ENCODE measurements at places on chromosomes 12 and 14.

DNA sequence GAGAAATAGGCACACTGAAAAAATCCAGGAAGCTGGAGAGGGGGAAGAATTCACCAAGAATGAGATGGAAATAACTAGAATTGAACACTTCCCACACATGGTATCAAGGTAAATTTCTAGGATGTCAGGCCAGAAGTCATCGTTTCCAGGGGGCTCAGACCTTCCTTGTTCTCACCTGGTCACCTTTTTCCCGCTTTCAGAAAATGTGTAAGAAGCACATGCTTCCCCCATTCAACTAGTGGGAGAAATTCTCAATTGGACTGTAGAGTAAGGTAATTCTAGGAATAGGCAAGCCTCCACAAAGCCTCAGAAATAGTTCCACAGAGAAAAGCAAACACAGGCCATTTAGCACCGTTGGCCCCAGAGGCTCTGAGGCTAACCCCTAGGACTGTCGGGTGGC lies 2.8 kb upstream of the PTMS start:
- no peak for DNase-seq

DNA sequence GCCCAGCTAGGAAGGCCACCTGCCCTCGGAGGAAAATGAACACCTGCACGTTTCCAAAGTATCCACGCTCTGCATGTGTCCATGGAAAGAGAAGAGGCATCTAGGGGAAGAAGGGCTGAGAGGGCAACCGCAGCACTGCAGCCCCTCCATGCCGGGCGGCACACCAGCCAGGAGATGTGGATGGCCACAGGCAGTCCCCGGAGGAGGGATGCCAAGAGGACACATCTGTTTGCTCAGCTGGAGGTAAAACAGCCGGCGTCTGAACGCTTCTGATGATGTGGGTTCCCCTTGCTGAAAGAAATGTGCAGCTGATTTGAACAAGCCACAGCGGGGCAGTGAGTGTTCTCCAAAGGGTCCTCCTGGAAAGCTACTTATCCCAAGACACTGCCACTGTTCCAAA lies 34.0 kb downstream of the CHGA start:
- no peak for DNase-seq

- no peak for DNase-seq
Measured at GRCh38 chr12:92339198-92339821, 193.7 kb upstream of the BTG1 start.

DNA sequence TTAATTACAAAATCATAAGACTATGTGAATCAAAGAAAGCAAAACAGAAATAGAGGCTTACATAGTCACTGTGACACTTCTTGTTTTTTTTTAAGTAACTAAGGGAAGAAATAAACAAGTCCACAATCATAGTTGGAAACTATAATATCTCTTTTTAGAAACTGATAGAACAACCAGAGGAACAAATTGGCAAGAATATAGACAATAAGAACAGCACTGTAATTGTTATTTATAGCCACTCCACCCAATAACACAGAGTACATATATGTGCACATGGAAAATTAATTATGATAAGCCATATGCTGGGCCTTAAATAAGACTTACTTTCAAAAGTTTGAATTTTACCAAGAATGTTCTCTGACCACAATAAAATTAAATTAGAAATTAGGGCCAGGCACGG lies 101.1 kb downstream of the PLEKHG7 start:
- DNase-seq: no peak

GRCh38 chr12:92261071-92261470 lies 115.4 kb upstream of the BTG1 start:
- DNase-seq: no peak

DNA sequence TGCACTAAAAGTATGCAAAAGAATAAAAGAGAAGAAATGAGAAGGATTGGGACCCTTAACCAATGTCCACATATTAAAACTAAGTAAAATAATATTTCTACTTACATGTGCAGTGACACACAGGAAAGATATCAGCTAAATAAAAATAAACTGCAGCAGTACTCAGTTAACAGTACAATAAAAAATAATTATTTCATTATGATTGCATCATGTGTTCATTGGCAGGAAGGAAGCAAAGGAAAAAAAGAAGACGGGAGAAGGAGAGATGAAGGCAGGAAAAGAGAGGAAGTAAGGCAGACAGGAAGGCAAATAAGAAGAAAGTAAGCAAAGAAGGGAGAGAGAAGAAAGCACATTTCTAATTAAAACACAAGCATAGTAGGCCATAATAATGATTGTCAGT lies 33.0 kb downstream of the RASSF9 start:
- DNase-seq: no peak

DNA sequence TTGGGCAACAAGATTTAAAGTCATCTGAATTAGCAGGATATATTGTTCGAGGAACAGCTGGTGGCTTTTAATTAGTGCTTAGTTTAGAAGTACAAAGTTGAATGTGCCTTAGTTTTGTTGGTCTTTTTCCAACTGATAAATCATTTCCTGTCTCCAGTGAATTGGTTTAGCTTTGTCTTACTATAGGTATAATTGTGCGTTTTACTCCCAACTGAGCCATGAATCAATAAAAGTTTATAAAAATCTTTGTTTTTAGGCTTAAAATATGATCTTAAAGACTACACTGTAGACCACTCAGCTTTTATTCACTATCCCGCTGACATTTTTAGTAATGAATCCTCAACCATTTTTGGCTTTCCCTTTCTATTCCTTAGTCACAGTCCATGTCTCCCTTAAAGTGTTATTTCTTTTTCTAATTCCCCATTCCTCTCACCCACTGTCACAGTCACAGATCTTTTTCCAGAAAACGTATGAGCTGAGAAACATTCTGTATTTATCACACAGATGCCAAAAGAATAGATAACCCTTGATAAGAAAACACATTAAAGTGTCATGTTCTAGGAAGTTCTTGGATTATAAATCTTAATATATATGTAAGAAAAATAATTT lies 34.0 kb upstream of the ALG10 start:
- DNase-seq: no peak

DNA sequence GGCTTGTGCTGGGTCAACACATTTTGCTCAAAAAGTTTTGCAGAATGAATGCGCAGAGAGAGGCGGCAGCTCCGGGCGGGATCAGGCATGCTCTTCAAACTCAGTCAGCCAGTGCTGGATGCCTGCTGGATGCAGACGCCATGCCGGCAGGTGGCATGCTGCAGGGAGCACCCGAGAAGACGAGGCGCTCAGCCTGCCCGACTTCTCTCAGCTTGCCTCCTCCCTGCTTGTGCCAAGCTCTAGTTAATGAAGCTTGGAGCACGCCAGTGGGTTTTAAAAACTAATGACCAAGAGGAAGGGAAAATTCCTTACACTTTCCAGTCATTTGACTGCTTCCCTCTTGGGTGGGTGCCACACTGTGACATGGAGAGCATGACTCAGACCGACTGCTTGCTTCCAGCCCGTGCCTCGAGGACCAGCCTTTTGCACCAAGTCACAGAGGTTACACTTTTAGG lies 39.8 kb downstream of the SLC24A4 start:
- DNase-seq: no peak

DNA sequence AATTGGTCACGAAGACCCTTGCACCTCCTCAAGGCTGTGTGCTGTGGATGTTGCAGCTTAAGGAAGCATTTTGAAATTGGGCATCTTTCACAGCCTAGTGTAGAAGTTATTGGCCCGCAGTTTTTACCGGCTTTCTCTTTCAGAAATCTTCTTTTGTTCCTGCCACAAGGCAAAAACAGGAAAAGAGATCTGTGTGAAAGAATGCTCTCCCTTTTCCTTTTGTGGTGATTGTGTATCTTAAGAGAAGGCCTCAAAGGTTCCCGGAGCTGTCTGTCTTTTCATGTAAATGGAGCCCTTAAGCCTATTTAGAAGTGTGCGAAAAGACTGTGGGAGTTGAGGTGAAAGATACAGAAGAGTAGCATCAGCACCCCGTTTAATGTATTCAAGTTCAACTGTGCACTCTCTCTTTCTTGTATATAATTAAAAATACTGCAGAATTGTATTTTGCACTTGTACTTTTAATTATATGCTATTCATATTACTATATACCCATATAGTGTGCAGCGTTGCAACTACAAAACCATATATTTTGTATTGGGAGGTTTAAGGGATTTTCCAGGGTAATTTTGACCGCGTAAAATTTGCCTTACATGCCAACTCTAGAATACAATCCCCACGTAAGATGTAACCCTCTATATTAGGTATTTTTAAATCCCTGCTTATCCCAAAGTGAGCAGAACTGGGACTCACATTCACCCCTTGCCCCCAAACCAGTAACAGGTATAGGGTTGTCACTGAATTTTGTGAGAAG lies 441.7 kb downstream of the RAD51B start:
- DNase-seq: no peak

DNA sequence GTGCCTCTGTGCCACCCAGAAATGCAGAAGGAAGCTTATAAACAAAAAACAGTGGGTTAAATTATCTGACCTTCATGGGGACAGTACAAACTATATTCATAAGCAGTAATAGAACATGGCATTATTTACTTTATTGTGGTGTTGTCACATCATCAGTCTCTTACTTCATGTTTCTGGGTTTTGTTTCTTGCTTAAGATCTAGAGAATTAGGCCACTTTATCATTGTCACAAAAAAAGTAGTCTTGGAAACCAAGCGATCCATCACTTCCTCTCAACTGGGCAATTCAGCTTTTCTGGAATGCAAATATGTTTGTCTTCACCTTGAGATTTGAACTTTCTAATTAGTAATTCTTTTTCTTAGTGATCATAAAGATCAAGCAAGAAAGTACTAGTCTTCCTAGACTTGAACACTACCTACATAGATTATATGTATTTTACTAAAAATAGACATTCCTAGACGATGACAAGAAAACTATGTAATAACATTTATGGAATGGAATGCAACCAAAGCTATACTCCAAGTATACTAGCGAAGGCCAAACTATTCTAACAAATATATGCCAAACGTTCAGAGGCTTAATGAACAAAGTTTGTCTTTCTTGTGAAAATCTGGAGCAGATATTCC lies 363.4 kb downstream of the DAD1 start:
- DNase-seq: no peak

DNA sequence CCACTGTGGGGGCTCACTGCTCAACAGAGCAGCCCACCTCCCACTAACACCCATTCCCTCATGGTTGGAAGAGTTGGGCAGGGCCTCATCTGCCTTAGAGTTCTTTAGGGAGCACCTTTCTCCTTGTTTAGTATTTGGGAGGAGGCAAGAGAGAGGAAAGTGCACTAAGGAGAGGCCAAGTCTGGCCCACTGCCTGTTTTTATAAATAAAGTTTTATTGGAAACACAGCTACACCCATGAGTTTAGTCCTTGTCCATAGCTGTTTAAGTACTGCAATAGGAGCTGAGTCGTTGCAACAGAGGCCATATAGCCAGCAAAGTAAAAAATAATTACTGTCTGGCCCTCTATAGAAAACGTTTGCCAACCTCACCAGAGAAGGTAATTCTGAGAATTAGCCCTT lies 63.9 kb downstream of the C14orf132 start:
- no peak for DNase-seq

GRCh38 chr14:64942531-64943111 lies at the start of gene GPX2:
Gene GPX2, minus strand, starts transcription at chr14:64942745. Its CDS starts 19 bp downstream, at chr14:64942726.
- DNase-seq: no peak

DNA sequence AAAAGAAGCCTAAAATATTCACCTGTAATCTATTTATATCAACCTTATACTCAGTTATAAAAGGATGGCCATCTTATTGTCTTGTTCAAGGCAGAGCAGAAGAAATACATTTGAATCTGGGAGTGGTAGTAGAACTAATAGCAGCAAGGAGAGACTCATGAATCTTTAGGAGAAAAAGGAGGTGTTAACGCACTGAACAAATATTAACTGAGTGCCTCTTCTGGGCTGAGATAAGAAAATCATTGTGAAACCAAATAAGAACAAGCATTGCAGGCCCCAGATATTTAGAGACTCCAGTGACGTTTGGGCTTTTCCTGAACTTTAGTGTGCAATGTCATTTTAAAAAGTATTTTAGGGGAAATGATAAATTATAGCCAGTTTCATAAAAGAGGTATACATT lies 790.6 kb downstream of the DIO2 start:
- no peak for DNase-seq

DNA sequence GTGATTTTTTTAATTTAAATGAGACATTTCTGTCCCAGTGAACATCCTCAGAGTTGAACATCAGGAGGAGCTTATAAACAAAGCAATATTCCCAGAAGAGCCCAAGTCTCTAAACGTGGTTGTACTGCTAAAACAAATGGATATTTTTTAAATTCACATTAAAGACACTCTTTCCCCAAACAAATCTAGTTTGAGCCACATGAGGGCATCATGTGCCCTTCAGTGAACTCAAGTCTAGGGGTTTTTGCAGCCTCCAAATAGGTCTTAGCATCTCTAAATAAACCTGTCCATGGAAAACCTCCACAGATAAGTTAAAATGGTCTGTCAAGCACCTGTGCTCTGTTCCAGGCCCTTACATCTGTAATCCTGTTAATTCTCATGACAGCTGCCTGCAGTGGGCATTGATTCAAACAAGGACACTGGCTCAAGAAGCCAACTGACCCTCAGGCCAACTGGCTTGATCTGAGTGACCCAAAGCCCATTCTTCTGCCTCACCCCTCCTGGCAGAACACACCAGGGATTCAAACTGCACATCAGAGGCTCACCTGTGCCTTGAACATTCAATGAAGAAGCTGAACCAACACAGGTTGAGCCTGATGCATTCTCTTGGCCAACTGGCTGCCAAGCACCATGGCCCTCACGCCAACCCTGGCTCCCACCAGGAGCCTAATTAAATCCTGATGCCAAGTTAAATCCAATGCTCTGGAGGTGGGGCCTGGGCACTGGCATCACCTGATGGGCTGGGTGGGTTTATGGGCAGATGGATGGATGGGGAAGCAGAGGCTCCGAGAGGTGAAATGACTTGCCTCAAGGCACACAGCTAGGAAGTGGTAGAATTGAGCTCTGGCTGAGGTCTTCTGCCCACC lies 8.6 kb downstream of the ISCU start:
- no peak for DNase-seq

DNA sequence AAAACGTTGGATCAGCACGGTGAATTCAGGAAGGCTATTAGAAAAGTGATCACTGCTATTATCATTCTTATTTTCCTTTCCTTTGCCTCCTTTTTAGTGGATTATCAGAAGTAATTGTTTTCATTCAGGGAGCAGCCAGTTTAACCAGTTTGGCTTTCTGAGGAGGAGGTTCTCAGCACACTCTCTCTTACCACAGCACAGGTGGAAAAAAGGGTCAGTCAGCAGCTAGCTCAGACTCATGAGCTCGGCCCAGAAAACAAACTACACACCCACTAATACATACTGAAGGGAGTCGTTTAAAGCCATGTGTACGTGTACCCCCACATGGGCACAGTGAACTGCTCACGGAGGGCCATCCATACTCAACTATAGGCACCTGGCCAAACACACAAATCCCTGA lies 23.2 kb upstream of the MAGOHB start:
- no peak for DNase-seq

GRCh38 chr12:55974308-55974730 lies 441 bp downstream of the RAB5B start:
- DNase-seq: peak; percentile 64

Data from HuH-7.5 (cell line).